Stomach (tissue), 19 donors: ENCODE measurements at places on chromosomes 16 and 17.

GRCh38 chr17:21025451-21025850 lies 17.4 kb downstream of the USP22 start:
- no peak overlapping the region for H3K4me3 ChIP-seq
- no peak overlapping the region for H3K27ac ChIP-seq
- H3K4me1 ChIP-seq, result peaks cover 75% of the 10 kb centered on the region
- H3K36me3 ChIP-seq, result peaks cover 75% of the 10 kb centered on the region

GRCh38 chr17:21282231-21282630 lies 2.3 kb upstream of the MAP2K3 start:
- H3K27ac ChIP-seq, result peak overlapping the region; percentile 98
- no peaks in the 10 kb centered on the region for H3K27me3 ChIP-seq
- H3K36me3 ChIP-seq, result no peaks in the 10 kb centered on the region
- DNase-seq, result peak; percentile 36
- H3K4me3 ChIP-seq, result no peak overlapping the region

GRCh38 chr17:50487213-50488096 lies 8.8 kb downstream of the RSAD1 start:
- H3K27ac ChIP-seq, result no peak overlapping the region
- H3K27me3 ChIP-seq, result no peaks in the 10 kb centered on the region
- peak; percentile 45 for DNase-seq
- H3K36me3 ChIP-seq, result peaks cover 46% of the 10 kb centered on the region
- no peak overlapping the region for H3K4me3 ChIP-seq

- H3K36me3 ChIP-seq, result no peaks in the 10 kb centered on the region
- H3K4me1 ChIP-seq, result no peaks in the 10 kb centered on the region
- H3K4me3 ChIP-seq, result no peak overlapping the region
- no peaks in the 10 kb centered on the region for H3K27me3 ChIP-seq
- no peak for DNase-seq
Observed at GRCh38 chr17:65776890-65777289, 215.4 kb upstream of the AXIN2 start.

DNA sequence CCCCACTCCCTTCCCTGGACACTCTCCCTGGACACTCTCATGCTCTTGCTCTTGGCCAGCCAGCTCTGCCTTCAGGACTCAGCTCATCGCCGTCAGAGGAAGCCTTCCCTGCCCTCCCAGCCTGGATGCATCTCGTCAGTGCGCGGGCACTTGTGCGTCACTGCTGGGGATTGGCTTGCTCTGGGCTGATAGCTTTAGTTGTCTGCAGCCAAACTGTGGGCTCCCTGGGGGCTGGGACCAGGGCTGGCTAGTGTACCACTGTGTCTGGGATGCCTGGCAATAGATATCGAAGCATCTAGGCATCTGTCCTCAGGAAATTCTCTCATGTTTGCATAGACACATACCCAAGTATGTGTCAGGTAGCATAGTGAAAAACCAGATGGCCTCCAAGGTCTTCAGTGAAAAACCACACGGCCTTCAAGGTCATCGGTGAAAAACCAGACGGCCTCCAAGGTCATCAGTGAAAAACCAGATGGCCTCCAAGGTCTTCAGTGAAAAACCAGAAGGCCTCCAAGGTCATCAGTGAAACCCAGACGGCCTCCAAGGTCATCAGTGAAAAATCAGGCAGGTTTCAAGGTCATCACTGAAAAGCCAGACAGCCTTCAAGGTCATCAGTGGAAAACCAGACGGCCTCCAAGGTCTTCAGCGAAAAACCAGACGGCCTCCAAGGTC lies 72.0 kb downstream of the CMIP start:
- H3K27ac ChIP-seq, result no peak overlapping the region
- H3K4me3 ChIP-seq, result no peak overlapping the region
- peaks cover 56% of the 10 kb centered on the region for H3K4me1 ChIP-seq
- DNase-seq, result no peak

- no peak overlapping the region for H3K4me3 ChIP-seq
- no peak for DNase-seq
- no peaks in the 10 kb centered on the region for H3K4me1 ChIP-seq
Observed at GRCh38 chr16:61897657-61898056, 138.6 kb downstream of the CDH8 start.

GRCh38 chr17:10053782-10054540 lies 144.4 kb downstream of the GAS7 start:
- H3K4me1 ChIP-seq, result no peaks in the 10 kb centered on the region
- H3K27me3 ChIP-seq, result no peaks in the 10 kb centered on the region
- DNase-seq, result peak; percentile 62
- H3K27ac ChIP-seq, result no peak overlapping the region
- H3K36me3 ChIP-seq, result no peaks in the 10 kb centered on the region
- no peak overlapping the region for H3K4me3 ChIP-seq

DNA sequence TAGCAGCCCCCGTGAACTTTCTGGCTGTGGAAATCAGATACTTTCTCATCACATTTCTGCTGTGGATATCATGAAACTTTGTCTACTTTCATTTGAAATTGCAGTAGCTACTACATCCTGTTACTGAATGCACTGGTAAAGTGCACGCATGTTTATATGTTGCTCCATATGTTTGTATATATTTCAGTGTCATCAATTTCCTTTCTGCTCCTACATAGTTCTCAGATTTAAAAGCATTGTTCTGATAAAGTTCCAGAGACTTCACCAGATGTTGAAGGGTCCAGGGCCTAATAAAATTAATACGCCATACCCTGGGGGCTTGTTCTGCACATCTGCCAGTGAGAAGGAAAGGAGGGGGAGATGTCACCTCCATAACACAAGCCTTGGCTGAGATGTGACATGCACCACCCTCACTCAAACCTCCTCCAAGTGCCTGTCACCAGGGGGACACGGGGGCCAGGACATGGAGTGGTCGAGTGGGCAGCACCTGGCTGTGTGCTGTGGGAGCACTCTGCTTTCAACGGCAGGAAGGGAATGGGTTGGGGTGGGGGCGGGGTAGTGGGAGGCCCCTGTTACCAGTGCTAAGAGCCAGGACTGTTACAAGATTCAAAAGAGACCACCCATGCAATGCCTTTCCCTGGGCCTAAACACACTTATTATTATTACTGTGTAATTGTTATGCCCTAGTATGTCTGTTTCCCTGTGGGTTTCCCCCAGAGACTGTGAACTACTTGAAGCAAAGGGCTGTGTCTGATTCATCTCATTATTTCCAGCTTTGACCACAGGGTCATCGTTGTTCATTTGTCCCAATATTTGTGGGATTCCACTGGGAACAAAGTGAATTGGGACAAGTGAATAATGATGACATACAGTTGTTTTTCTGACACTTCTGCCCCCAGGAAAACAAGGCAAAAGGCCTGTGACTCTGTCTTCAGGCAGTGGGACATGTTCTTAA lies 193.4 kb downstream of the FOXL1 start:
- H3K4me1 ChIP-seq, result no peaks in the 10 kb centered on the region
- peaks cover 78% of the 10 kb centered on the region for H3K27me3 ChIP-seq
- H3K27ac ChIP-seq, result no peak overlapping the region

GRCh38 chr17:80080081-80080480 lies 21.3 kb upstream of the GAA start:
- DNase-seq, result no peak
- H3K4me3 ChIP-seq, result no peak overlapping the region
- no peaks in the 10 kb centered on the region for H3K27me3 ChIP-seq
- H3K4me1 ChIP-seq, result peaks cover 8% of the 10 kb centered on the region

GRCh38 chr17:77451245-77451893 lies 310.6 kb downstream of the SEC14L1 start:
- peak overlapping the region; percentile 93 for H3K27ac ChIP-seq
- DNase-seq, result peak; percentile 95
- H3K4me3 ChIP-seq, result peak overlapping the region; percentile 51
- no peaks in the 10 kb centered on the region for H3K27me3 ChIP-seq

- H3K27me3 ChIP-seq, result no peaks in the 10 kb centered on the region
- H3K27ac ChIP-seq, result no peak overlapping the region
- peaks cover 64% of the 10 kb centered on the region for H3K36me3 ChIP-seq
- H3K4me1 ChIP-seq, result peaks cover 6% of the 10 kb centered on the region
Observed at GRCh38 chr16:67723911-67724305, 4.8 kb upstream of the GFOD2 start.

- no peaks in the 10 kb centered on the region for H3K36me3 ChIP-seq
- no peaks in the 10 kb centered on the region for H3K27me3 ChIP-seq
- H3K27ac ChIP-seq, result peak overlapping the region; percentile 81
- H3K4me3 ChIP-seq, result no peak overlapping the region
Observed at GRCh38 chr17:3474212-3474611, 1.6 kb upstream of the ASPA start.

DNA sequence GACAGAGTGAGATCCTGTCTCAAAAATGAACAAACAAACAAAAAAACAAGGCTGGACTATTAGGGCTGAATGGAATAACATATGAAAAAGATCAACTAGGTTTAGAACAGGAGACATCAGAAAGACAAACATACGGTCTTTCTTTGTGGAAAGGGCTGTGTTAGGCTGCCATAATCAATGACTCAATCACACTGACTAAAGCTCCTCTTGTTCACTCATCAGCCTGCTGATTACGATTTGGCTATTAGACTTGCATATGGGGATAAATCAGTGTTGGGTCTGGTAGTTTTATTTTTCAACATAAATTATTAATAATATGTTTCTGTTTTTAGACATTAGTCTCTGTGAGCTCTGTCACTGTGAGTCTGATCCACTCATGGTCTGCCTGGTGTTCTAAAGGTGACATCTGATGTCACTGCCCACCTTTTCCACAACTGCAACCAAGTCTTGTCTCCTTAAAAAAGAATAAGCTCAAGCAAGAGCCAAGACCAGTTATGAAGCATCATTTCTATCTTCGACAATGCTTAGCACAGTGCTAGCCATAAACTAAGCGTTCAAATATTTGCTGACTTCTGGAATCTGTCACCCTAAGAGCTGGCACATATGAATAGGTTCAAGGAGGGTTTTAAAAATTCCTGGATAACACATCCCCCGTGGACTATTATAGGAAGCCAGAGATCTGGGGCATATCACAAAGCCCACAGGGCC lies 10.2 kb downstream of the CFAP20 start:
- H3K27ac ChIP-seq, result peak overlapping the region; percentile 57
- H3K4me3 ChIP-seq, result no peak overlapping the region
- no peak for DNase-seq
- H3K4me1 ChIP-seq, result peaks cover 81% of the 10 kb centered on the region
- no peaks in the 10 kb centered on the region for H3K27me3 ChIP-seq

GRCh38 chr17:39194985-39195524 lies 2.4 kb downstream of the CACNB1 start:
- H3K27me3 ChIP-seq, result no peaks in the 10 kb centered on the region
- H3K4me3 ChIP-seq, result no peak overlapping the region
- H3K36me3 ChIP-seq, result peaks cover 38% of the 10 kb centered on the region
- H3K4me1 ChIP-seq, result peaks cover 28% of the 10 kb centered on the region
- H3K27ac ChIP-seq, result peak overlapping the region; percentile 10

- peaks cover 39% of the 10 kb centered on the region for H3K36me3 ChIP-seq
- DNase-seq, result no peak
- no peak overlapping the region for H3K4me3 ChIP-seq
- no peak overlapping the region for H3K27ac ChIP-seq
- no peaks in the 10 kb centered on the region for H3K27me3 ChIP-seq
- H3K4me1 ChIP-seq, result peaks cover 79% of the 10 kb centered on the region
Observed at GRCh38 chr17:81054308-81054707, 19.4 kb downstream of the BAIAP2 start.

DNA sequence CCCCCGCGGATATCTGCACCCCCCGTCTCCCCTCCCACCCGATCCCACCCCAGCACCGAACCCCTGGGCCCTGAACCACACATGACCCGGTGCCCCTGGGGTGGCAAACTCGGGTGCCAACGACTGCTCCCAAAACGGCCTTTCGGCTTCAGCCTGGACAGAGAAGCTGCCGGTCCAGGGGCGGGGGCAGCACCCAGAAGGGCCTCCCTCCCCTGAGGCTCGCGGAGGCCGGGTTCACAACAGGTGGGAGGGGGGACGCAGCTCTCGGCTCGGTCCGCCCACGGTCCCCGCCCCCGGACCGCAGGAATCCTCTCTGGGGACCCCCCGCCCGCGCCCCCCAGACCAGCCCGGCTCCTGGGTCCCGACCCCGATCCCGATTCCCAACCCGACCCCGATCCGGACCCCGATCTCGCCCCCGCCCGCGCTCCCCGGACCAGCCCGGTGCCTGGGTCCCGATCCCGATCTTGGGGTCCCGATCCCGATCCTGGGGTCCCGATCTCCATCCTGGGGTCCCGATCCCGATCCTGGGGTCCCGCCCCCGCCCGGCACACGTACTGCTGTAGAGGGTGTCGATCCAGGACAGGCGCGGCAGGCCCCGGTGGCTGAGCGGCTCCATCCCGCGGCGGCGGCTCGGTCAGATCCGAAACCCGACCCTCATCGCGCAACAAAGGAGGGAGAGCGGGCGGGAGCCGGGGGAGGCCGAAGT lies 516 bp downstream of the ABR start:
- peak overlapping the region; percentile 82 for H3K27ac ChIP-seq
- peaks cover 29% of the 10 kb centered on the region for H3K27me3 ChIP-seq
- peaks cover 6% of the 10 kb centered on the region for H3K36me3 ChIP-seq
- DNase-seq, result no peak
- H3K4me1 ChIP-seq, result peaks cover 49% of the 10 kb centered on the region
